Bladder microvascular endothelial cell (primary cell): ENCODE measurements at places on chromosomes 13 and 19. TPM values are rescaled to one million over a fixed set of nuclear protein-coding genes. Genes with fewer than 3 reads are reported as not detected.

SPRED3 gene
- total RNA-seq: 0.76 and 1.8 TPM in 2 replicates

UHRF1 gene
- total RNA-seq: 43.7 and 54.9 TPM in 2 replicates

SLC5A5 gene
- not detected in 2 replicates for total RNA-seq

NFIX gene
- total RNA-seq: 2.1 and 13.0 TPM in 2 replicates

WDR88 gene
- not detected in 2 replicates for total RNA-seq

CRX gene
- total RNA-seq: under 0.01 TPM in 1 of 2 replicates, not detected in the other

ZNF616 gene
- total RNA-seq: 4.7 and 13.0 TPM in 2 replicates

NLRP11 gene
- total RNA-seq: 0.06 TPM in 1 of 2 replicates, not detected in the other

MYO16 gene
- under 0.01 and 0.06 TPM in 2 replicates for total RNA-seq

RASIP1 gene
- 60.3 and 78.2 TPM in 2 replicates for total RNA-seq

CCNE1 gene
- 4.5 and 12.5 TPM in 2 replicates for total RNA-seq

ZNF888 gene
- total RNA-seq: 3.4 and 5.2 TPM in 2 replicates

ZNF8 gene
- total RNA-seq: 2.6 and 5.2 TPM in 2 replicates

MAP3K10 gene
- total RNA-seq: 5.0 and 9.8 TPM in 2 replicates

FAAP24 gene
- total RNA-seq: 1.3 and 1.6 TPM in 2 replicates

GAS6 gene
- 45.3 and 210 TPM in 2 replicates for total RNA-seq

AMER2 gene
- total RNA-seq: not detected in 2 replicates

CRB3 gene
- not detected in 2 replicates for total RNA-seq

PSENEN gene
- 12.3 and 13.8 TPM in 2 replicates for total RNA-seq

HSPB6 gene
- total RNA-seq: 0.25 and 0.49 TPM in 2 replicates
